Stimulated activated CD4-positive, alpha-beta T cell treated with anti-CD3 and anti-CD28 coated beads, Interleukin-4, amount 100 ng/mL, for 4 hours (primary cell): ENCODE measurements at places on chromosomes 5 and 9.

- no peak for DNase-seq
Observed at GRCh38 chr5:40585537-40586267, 94.0 kb upstream of the PTGER4 start.

DNA sequence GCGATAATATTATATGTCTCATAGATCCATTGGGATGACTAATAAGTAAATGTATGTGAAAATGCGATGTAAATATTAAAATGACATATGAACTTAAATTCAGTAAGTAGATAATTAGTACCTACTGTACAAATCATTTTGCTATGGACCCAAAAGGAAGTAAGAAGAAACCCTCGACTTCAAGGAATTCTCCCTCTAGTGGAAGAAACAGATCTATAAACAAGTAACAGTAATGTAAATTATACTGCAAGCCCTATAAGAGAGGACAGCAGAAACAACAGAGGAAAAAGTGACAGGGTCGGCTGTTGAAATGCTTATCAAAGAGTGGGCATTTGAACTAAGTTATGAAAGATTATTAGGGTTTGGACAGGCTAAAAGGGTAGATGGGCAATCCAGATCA lies 320.3 kb downstream of the DMAC1 start:
- DNase-seq = no peak

- DNase-seq = no peak
Observed at GRCh38 chr9:76363032-76363395, 31.2 kb downstream of the RFK start.

DNA sequence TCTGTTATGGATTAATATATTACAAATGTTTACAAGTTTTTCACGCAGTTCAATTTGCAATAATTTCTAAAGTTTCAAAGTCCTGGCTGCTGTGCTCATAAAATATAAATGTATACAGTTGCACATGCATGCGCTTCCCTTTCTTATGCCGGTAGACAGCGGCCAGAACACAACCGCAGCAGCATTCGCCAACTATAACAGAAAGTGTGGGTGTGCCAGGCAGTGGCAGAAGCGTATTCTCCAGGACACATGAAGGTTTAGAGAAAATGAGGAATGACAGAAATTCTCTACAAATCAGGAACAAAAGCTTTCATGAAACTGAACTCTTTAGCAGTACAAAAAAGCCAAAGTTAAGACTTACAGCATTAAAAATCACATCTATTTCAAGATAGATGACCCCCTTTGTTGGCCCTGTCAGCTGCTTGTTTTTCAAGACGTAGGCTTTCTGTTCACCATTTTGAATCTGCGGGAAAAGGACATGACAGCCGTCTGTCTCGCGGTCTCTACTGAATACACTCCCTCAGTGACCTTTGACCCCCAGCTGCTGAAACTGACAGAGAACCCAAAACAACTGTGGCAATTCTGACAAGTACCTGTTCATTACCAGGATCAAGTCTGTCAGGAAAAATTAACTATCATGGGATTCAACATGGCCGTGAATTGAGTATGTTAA lies 252.2 kb downstream of the SLF1 start:
- no peak for DNase-seq

DNA sequence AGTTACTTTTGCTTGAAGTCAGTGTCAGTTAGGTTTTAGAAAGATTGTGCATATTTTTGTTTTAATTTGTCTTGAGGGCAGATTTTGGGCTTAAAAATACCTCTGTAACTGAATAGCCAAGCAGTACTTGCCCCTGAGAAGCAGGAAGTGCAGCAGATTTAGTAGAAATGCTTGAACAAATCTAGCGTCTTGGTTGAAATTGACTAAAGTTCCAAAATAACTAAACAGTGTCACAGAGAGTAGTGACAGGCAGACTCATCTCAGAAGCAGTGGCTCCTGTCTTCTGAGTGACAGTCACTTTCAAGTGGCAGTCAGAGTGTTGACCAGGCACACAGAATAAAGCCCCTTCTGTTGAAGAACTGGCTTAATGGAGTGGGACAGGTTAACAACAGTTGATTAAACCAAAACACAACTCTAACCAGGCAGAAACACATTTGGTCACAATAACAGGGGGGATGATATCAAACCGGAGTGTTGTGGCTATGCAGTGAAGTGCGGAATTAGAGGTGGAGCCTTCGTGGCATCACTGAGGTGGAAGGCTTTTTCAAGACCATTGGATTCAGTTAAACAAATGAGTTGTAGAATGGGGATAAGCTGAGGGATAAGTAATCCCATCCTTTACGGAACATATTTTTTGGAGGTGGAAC lies 29.1 kb downstream of the TRIO start:
- no peak for DNase-seq

- DNase-seq = no peak
Observed at GRCh38 chr9:2681981-2682380, 35.3 kb upstream of the KCNV2 start.

- no peak for DNase-seq
Observed at GRCh38 chr5:14895301-14895700, 23.7 kb upstream of the ANKH start.

GRCh38 chr9:85013703-85014102 lies 344.2 kb downstream of the NTRK2 start:
- DNase-seq = no peak

GRCh38 chr9:131578731-131579504 lies 33.6 kb downstream of the PRRT1B start:
- peak; percentile 33 for DNase-seq

DNA sequence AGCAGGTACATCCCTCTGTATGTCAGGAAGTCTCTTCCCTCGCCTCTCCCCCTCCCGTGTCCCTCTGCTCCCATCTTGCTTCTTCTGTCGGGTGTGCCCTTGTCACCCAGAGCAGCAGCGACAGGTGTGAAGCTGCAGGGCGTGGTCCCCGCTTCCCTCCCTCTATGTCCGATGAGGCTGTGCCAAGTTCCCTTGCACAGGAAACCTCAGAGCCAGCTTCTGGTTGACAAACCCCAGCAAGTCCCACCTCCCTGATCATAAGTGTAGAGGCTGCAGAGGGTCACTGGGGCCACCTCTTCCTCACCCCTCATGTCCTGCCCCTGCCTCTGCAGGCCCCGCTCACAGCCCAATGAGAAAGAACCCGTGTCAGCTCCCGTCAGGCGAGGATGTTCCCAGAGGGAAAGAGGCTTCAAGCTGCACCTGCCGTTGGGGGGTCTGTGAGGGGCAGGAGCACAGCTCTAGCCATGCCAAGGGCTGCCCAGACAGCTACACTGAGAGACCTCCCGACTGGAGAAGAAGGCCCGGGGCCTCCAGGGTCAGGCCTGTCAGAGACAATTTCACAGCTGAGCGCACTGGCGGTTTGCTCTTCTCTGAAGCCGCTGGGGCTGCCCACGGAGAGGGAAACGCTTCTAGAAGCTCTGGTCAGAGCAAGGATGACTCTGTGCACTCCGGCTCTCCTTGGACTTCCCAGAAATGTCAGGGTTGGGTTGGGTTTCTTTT lies 73.3 kb downstream of the AK8 start:
- DNase-seq = no peak

- DNase-seq = no peak
Observed at GRCh38 chr9:80946496-80947170, 742.7 kb downstream of the TLE1 start.

GRCh38 chr5:167853421-167853820 lies 438.0 kb upstream of the WWC1 start:
- no peak for DNase-seq

GRCh38 chr5:56984445-56984844 lies 32.5 kb upstream of the MIER3 start:
- no peak for DNase-seq

GRCh38 chr5:378301-378891 lies 56.9 kb downstream of the AHRR start:
- peak; percentile 56 for DNase-seq

DNA sequence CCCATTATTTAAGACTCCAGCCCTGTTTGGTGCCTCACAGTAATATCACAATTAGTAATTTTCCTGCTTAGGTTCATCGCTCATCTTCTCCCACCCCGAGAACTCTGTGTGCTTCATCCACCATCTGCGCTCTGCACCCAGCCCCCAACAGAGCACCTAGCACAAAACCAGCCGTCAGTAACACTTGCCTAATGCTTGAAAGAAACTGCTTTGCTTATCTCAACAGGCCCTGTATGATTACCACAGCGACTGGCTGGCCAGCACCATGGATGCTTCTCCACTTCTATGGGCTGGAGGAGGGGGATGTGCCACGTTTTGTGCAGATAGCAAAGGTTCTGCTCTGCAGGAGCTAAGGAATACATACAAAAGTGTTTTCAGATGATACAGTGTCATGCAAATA lies 166.8 kb downstream of the SPOCK1 start:
- DNase-seq = no peak

DNA sequence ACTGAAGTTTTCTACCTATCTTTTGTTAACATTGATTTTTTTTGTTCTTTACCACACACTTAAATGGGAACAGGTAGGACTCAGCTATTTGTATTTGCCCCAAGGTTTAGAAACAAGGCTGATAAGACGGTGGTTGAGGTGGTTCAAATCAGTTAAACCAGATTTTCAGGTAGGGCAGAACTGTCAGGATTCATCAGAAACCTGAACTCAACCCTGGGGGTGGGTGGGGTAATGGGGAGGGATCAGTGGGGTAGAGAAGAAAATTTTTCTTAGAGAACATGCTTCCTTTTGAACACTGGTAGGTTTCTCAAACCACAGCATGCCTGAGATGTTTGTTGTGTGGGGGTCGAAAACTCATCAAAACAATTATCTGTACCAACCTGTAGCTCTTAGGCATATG lies 113.0 kb downstream of the BASP1 start:
- DNase-seq = no peak

DNA sequence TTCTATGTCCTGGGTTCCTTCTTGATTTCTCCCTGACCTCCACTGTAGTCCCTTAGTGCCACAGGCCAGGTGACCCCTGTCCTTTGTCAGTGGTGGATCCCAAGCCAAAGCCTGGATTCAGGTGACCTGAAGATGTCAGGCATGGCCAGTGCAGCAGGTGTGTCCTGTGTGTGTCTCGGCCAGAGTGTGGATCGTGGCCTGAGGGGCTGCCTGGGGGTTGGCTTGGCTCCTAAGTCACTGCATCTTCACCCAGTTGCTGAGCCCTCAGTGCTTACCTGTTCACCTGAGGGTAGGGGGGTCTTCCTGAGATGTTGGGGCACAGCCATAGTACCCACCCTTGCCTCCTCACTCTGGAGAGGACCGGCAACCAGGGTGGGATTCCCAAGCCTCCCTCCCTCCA lies 61.8 kb upstream of the PITX1 start:
- no peak for DNase-seq

- no peak for DNase-seq
Observed at GRCh38 chr5:79392776-79393175, 121.2 kb downstream of the HOMER1 start.

- no peak for DNase-seq
Observed at GRCh38 chr9:72361217-72361616, 3.8 kb downstream of the ZFAND5 start.

DNA sequence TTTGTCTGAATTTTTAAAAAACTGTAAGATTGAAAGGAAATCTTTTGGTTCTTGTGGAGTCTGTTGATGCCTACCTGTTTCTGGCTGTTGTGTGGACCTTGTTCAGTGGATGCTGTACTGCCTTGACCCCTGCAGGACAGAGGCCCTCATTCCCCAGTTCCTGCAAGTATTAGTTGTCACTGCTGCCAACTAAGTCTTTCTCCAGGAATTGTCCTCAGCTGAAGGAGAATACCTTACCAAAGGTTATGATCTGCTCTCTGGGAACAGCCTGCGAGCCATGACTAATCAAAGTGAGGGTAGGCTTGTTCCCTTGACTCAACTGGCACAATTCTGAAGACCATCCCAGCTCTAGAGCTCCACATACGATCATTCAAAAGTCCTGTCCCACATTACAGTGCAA lies 145.3 kb upstream of the FST start:
- DNase-seq = no peak

- no peak for DNase-seq
Observed at GRCh38 chr9:108586471-108587139, 269.2 kb downstream of the ACTL7B start.

DNA sequence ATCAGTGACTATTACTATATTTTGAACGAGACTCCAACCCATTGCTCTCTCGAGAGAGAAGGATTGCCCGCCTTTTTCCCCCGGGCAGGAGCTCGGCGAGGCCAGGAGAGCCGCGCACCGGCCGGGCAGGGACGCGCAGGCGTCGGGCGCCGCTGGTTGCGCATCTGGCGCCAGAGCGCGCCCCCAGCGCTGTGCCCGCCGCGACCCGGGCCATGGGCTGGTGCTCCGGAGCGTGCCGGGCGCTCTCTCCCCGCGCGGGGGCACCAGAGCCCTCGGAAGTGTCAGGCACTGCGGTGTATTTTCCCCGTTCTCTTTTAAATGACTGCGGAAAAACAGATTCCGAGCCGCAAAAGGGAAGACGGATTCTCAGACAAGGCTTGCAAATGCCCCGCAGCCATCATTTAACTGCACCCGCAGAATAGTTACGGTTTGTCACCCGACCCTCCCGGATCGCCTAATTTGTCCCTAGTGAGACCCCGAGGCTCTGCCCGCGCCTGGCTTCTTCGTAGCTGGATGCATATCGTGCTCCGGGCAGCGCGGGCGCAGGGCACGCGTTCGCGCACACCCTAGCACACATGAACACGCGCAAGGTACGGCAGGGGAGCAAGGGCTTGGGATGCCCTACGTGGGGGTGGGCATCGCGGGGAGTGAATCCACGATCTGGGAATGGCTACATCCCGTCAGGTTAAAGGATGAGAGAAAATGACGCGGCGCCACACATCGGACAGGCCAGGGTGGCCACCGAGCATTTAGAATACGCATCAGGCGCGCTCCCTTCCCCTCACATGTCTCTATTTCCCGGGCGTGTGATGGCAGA lies 1.1 kb upstream of the NTRK2 start:
- peak; percentile 37 for DNase-seq

DNA sequence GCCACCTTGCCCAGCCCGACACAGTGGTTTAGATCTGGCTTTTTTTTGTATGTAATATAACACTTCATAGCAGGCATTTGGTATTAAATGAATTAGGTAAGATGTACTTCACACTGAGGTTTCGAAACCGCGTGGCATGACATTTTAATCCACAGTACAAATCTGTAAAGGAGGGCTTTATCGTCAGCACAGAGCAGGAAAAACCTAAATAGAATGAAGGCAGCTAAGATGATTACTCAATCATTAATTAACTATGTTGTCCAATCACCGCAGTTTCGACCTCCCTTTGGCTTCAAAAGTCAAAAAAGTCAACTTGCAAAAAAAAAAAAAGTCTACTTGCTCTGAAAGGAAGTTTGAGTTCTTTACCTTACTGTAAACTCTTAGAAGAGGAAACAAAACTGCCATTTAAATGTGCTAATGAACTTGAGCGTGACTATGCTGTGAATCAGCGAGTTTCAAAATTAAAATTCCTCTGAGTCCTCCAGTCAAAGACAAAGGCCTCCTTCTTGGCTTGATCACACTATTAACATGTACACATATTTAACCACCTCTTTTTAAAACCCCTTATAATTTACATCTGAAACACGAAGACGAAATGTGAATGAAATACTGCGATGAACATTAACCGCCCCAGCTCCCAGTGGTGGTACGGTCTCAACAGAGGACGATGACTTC lies 698 bp upstream of the SEC24A start:
- peak; percentile 29 for DNase-seq

- DNase-seq = no peak
Observed at GRCh38 chr5:72448368-72448767, 58.8 kb downstream of the ZNF366 start.

GRCh38 chr9:122860319-122861142 lies 32.1 kb upstream of the PDCL start:
- DNase-seq = no peak
